ENCODE measurements at places on chromosomes 7 and 10. TPM values are rescaled to one million over a fixed set of nuclear protein-coding genes. Genes with fewer than 3 reads are reported as not detected.

ABCB4 gene
- 3.7 TPM for total RNA-seq

ZEB1 gene
- total RNA-seq: 170 TPM

TWIST1 gene
- total RNA-seq: 16.4 TPM

ADAP1 gene
- 1.6 TPM for total RNA-seq

FAM237B gene
- total RNA-seq: not detected

HDAC9 gene
- 56.2 TPM for total RNA-seq

GNGT1 gene
- total RNA-seq: not detected

DYNC1I1 gene
- 2.6 TPM for total RNA-seq

H2BK1 gene
- total RNA-seq: not detected

LARP4B gene
- total RNA-seq: 59.0 TPM

CPEB3 gene
- 7.2 TPM for total RNA-seq

TMEM184A gene
- total RNA-seq: 22.1 TPM

PLPP4 gene
- not detected for total RNA-seq

EBLN1 gene
- not detected for total RNA-seq

LAMB1 gene
- 335 TPM for total RNA-seq

PARP12 gene
- 31.5 TPM for total RNA-seq
